ENCODE measurements at places on chromosomes 13 and 19. TPM values are rescaled to one million over a fixed set of nuclear protein-coding genes. Genes with fewer than 3 reads are reported as not detected.

The ACP7 gene
- polyA plus RNA-seq = 0.65 TPM

The ERCC1 gene
- polyA plus RNA-seq = 81.5 TPM

The GNG7 gene
- polyA plus RNA-seq = 6.5 TPM

The TMC4 gene
- 35.6 TPM for polyA plus RNA-seq

The CGB3 gene
- not detected for polyA plus RNA-seq

The RUBCNL gene
- polyA plus RNA-seq = 1.6 TPM

The APOC4 gene
- not detected for polyA plus RNA-seq

Data from right renal pelvis (tissue), 4 donors.